Cardiac muscle cell (in vitro differentiated cells and primary cell): ENCODE measurements at places on chromosomes 5 and 9. TPM values are rescaled to one million over a fixed set of nuclear protein-coding genes. Genes with fewer than 3 reads are reported as not detected.
A peak's percentile ranks its signal among the peaks of the same experiment; 100 is the strongest.

- DNase-seq = no peak
These were observed 65.6 kb upstream of the SGCD start for GRCh38 chr5:156261275-156261939.

DNA sequence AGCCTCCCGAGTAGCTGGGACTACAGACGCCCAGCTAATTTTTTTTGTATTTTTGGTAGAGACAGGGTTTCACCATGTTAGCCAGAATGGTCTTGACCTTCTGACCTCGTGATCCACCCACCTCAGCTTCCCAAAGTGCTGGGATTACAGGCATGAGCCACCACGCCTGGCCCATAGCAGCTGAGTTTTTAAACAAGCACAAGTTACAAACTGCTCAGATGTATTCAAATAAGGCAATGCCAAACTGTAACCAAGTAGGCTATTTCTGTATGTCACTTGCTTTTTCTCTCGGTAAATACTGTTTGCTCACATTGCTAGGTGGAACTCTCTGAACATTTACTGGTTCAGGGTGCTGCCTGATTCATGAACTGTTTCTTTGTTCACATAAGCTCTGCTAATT is 799.3 kb upstream of the NUDT12 start:
- no peak for DNase-seq

Gene GPR151
- polyA plus RNA-seq = not detected in 2 replicates

DNA sequence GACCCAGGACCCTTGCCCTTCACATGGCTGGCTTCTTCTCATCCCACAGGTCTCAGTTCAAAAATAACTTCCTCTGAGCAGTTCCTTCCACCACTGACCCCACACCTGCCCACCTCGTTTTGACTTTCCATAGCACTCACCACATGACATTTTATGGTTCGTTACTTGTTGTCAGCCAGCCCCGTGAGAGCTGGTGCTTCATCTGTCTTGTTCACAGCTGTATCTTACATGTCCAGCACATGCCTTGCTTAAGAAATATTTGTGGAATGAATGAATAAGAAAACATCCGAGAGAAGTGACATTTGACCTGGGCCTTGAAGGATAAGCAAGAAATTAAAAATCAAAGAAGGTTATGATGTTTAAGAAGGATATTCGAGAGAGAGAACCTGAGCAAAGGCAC is 193.9 kb downstream of the RFK start:
- DNase-seq = peak; percentile 21

- DNase-seq = no peak
These were observed 14.5 kb downstream of the ADAMTS13 start for GRCh38 chr9:133436681-133437080.

Gene SLC6A7
- not detected in 2 replicates for polyA plus RNA-seq

DNA sequence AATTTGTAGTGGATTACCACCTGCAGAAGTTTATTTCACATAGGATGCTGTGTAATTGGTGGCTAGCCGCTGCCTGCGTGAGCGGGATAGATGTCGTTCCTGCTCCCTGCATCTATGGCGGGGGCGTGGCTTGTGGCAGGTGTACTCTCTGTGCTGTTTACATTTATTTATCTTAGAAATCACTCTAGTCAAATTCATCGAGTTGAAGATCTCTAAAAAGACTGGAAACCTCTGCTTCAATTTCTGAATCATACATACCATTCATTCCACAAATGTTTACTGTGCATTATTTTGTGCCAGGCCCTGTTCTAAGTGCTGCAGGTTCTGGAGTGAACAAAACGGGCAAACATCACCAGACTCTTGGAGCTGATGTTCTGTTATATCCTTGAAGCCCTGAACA is 11.9 kb downstream of the ROPN1L start:
- no peak for DNase-seq

- DNase-seq = no peak
These were observed 3.9 kb downstream of the MED22 start for GRCh38 chr9:133344071-133344470.

DNA sequence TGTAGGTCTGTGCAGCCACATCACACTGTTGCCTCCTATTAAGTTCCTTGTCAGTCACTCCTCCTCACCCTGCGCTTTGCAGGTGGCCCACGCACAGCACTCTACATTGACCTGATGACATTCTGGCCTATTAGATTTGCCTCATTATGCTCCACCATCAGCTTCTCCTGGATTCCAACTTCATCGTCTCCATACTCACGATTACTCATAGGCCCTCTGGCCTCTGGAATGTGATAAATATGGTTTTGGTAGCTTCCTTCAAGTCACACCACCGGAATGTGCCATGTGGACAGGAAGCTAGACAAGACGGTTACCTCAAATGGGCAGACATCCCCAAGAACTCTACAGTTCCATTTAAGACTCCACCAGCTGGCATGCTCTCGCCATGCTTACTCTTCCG is 158.0 kb upstream of the LHFPL2 start:
- peak; percentile 70 for DNase-seq

DNA sequence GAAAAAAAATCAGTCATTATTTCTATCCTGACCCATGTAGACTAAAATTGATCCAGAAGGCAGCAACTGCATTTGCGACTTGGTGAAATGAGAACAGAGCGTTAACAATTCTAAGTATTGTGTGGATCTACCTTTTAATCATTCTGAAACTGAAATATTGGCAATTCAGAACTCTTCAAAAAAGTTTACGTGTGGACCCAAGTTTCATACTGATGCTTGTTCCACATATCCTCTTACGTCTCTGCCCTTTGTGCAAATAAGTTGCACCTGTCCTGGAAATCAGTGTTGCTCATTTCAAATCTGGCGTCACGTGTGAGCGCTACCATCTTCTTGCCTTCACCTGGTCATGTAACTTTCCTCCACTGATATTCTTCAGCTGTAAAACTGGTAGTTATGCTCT is 74.7 kb downstream of the NTRK2 start:
- no peak for DNase-seq

DNA sequence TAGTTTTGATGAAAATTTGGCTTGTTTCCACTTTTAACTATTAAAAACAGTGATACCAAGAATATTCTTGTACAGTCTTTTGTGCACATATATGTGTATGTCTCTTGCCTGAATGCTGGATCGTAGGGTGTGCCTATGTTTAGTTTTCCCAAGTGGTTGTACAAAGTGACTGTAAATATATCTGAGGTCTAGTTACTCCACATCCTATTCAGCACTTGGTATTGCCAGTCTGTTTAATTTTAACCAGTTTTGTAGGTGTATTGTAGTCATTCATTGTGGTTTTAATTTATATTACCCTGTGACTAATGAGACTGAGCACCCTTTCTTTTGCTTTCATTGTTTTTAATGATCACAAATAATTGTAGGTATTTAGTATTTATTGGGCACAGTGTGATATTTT is 17.8 kb downstream of the RCL1 start:
- no peak for DNase-seq

Gene LRRC70
- 0.68 TPM in 1 of 2 replicates, not detected in the other for polyA plus RNA-seq

- no peak for DNase-seq
These were observed 128.0 kb downstream of the RFX3 start for GRCh38 chr9:3397766-3398165.

DNA sequence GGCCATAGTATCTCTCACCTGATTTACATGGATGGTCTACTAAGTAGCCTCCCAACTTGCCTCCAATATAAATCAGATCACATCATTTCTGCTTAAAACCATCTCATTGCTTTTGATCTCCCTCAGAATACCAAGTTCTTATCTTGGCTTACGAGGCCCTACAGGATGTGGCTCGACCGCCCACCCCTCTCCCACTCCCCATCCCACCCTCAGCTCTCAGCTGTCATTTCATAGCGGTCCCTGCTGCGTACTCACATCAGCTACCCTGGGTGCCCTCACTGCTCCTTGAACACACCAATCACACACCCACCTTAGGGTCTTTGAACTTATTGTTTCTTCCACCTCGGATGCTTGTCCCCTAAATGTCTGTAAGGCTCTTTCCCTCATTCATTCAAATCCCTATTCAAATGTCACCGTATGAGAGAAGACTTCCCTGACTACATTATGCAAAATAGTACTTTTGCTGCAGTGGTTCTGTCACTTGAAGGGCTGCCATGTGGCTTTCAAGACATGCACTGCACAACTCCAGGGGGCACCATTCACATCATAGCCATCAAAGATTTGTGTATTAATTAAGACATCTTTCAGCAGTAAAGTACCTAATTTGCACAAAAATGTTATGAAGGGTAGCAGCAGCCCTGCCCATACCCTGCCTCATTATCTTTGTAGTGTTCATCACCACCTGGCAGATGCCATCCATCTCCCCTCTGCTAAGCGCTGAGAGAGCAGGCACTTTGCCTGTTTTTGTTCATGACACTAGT is 171.1 kb downstream of the ENC1 start:
- no peak for DNase-seq

DNA sequence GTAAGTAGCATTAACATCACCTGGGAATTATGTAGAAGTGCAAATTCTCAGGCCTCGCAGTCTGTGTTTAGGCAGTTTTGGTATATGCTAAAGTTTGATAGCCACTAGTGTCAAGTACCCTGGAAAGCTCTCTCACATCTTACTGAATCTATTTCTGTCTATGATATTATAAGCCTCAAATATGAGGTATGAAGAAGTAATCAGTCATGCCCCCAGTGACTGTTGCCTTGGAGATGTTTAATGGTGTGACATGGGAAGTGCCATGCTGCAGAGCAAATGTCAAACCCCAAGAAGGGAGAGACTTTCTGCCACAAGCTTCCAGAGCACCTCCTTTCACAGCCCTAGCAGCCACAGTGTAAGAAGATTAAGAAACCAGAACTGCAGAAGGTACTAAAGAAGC is 9.8 kb upstream of the PDE8B start:
- DNase-seq = no peak

GRCh38 chr9:135224921-135225541 is 137.6 kb downstream of the OLFM1 start:
- no peak for DNase-seq

Gene MEIKIN
- polyA plus RNA-seq = not detected in 2 replicates

Gene WHRN
- 10.8 and 12.8 TPM in 2 replicates for polyA plus RNA-seq

Gene EGFLAM
- polyA plus RNA-seq = 0.06 and 0.82 TPM in 2 replicates

DNA sequence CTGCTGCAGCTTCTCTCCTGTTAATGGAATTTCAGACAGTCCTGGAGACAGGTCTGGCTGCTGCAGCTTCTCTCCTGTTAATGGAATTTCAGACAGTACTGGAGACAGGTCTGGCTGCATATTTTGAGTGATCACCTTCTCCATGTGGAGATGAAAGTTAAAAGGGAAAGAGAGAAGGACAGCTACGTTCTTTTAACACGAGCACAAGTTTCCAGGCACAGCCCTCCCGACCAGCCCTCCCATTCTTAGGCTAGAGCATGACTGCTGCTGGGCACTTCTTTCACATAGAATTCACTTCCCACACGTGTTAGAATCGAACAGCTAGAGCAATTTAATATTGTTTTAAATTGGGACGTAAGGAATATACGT is 133.3 kb upstream of the DMRT1 start:
- peak; percentile 28 for DNase-seq

DNA sequence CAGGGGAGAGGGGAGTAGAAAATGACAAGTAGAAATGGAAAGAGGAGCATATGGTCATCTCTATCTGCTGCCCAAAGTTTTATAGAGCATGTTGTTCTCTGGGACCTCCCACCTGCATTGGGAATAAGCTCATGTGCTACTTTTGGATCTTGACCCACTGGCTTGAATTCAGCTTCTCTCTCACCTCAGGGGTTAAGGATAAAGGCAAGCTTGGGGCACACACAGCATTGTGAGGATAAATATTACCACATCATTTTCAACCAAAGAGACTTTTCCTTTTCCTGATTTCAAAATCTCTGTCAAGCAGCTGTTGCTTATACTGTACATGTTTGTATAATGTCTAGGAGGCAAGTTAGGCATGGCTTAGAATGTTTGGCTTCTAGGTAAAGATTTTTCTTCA is 16.6 kb downstream of the ATP10B start:
- DNase-seq = no peak

- peak; percentile 83 for DNase-seq
These were observed 211.6 kb downstream of the MSX2 start for GRCh38 chr5:174935854-174936474.

Gene OR1L1
- not detected in 2 replicates for polyA plus RNA-seq

- DNase-seq = peak; percentile 97
These were observed 1.6 kb upstream of the NR4A3 start for GRCh38 chr9:99819856-99820684.

Gene HMMR
- polyA plus RNA-seq = 7.8 and 36.2 TPM in 2 replicates

Gene ADGRD2
- 1.7 TPM in 1 of 2 replicates, not detected in the other for polyA plus RNA-seq

DNA sequence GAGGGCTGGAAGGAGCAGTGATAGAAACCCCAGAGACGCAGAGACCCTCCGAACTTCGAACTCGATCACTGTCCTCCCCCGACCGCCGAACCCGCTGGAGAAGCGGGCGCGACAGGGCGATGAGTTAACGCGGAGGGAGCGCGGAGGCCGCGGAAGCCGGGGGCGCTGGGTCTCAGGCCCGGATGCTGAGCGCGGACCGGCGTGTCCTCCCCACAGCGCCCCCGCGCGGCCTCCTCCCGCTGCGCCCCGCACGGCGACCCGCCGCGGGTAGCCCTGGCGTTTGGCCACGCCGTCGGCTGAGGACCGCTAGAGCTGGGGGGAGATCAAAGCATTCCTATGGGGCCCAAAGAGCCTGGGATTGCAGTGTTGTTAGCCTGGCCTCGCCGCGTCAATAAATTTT is 7.7 kb upstream of the DMRT2 start:
- peak; percentile 23 for DNase-seq

- no peak for DNase-seq
These were observed 38.2 kb downstream of the HAVCR1 start for GRCh38 chr5:157020511-157021222.

DNA sequence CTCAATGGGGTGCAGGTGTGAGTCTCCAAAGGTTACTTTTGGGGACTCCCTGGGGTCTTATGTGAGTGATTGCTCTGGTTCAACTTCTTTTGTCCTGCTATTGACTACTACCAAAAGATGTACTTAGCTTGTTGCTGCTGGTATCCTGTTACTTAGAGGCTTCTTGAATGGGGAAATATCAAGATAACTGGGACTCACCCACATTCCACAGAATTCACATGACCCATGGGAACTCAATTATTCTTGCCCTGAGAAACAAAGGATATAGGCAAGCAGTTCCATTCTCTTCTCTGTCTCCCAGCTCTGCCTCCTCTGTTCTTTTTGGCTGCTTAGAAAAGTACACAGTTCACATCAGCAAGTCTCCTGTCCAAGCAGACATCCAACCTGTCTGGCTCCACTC is 105.9 kb downstream of the UNC13B start:
- no peak for DNase-seq

- DNase-seq = no peak
These were observed 3.4 kb downstream of the MYMK start for GRCh38 chr9:133521122-133522072.

DNA sequence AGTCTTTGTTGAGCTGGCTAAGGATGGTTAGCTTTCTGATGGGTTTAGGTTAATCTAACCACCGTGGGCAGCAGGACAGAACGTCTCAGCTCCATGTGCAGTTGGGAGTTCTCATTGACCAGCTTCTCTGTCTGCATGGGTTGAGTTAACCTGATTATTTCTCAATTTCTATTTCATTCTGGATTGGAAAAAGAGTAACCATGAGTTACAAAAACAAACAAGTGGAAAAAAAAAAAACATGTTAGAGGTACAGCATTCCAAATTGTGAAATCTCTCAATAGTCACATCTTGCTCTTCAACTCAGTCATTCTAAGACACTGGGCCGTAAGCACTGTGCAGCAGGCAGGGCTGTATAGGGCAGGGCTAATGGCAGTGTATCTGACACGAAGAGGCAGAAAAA is 343.7 kb upstream of the KLF4 start:
- no peak for DNase-seq
